ENCODE measurements at places on chromosomes 7 and 10.

GRCh38 chr7:150384406-150385301, 5.5 kb downstream of the ZNF775 start:
- DNase-seq, result no peak

DNA sequence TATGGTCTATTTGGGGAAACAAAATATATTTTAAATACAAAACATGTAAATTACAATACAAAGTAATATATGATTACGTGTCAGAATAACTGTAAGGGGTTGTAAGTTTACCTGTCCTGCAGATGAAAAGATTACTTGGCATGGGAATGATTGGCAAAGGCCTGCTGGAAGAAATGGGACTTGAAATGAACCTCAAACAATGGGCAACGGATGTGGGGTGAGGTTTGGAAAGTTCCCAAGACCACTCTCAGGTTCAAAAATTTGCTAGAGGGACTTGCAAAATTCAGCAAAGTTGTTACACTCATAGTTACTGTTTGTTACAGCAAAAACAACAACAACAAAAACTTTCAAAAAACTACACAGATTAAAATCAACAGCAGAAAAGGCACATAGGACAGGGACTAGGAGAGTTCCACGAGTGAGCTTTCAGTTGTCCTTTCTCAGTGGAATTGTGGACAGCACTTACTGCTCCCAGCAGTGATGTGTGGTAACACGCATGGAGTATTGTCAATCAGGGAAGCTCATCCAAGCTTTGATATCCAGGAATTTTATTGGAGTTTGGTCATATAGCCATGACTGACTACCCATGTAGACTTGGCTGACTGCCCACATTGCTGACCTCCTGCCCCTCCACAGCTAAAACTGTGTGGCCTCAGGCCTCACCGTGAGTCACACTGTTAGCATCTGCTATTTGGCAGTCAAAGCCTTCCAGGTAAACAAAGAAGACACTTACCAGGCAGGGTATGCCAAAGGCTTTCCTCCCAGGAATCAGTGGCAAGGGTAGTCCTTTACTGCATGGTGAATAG, 43.8 kb downstream of the EXOC6 start:
- DNase-seq, result no peak

- DNase-seq, result no peak
Measured at GRCh38 chr7:82080254-82080927, 310.5 kb upstream of the HGF start.

- DNase-seq, result no peak
Measured at GRCh38 chr10:122157451-122157850, 113.6 kb upstream of the BTBD16 start.
